ENCODE measurements at places on chromosomes 3 and 15.
A peak's percentile ranks its signal among the peaks of the same experiment; 100 is the strongest.

DNA sequence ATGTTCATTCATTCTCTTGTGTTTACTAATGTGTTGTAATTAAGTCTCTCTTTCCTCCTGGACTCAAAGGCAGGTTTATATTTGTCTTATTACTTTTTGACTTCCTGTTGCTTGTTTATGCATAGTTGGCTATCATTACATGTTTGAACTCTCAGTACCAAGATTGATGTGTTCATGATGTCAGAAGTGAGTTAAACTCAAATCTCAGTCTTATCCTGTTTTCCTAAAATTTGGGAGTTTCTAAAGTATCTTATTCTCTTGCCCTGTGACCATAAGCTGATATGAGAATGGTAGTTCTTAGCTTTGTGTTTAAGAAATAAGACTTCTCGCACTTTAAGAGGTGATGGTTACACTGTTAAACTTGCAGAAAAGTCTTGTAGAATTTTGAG lies 5.2 kb downstream of the GLCE start:
- no peak for DNase-seq

DNA sequence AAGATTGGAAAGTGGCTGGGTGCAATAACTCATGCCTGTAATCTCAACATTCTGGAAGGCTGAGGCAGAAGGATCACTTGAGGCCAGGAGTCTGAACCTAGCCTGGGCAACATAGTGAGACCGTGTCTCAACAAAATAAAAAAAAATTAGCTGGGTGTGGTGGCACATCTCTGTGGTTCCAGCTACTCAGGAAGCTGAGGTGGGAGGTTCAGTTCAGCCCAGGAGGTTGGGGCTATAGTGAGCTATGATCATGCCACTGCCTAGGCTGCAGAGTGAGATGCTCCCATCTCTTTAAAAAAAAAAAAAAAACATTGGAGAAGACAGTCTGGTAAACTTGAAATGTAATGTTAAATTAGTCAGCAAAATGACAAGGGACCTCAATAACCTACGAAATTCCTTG lies 57.9 kb downstream of the STAG1 start:
- DNase-seq, result no peak

GRCh38 chr3:3015185-3016089 lies 94.7 kb downstream of the IL5RA start:
- peak; percentile 69 for DNase-seq

DNA sequence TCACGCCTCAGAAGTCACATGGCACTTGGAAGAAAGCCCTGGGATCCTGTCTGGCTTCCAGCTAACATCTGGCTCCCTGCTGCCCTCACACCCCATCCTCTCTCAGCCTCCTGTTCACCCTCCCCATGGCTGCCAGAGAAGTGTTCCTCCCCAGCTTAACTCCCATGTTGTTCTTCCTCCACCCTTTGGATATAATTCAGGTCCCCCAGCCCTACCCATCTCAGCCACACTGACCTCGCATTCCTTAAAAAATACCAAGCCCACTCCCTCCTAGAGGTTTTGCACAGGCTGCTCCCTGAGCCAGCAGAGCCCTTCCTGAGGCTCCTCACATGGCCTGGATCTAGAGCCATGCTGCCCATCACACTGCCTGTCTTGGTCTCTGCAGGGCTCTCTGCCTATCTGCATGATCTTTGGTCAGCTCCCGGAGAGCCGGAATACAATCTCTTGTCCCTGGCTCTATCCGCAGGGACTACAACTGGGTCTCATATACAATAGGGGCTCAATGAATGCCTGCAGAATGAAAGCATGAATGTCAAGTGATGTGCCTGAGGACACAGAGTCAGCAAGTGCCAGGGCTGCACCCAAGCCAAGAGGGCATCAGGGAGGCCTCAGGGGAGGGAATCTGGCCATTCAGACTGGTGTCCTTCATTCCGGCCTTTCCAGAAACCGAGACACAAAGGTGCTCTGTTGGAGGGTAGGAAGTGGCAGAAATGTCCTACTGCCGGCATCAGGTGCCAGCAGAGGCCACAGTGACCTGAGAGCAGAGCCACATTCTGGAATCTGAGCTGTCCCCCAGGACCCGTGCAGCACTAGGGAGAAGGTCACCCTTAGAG lies 3.8 kb upstream of the TKT start:
- DNase-seq, result peak; percentile 32

DNA sequence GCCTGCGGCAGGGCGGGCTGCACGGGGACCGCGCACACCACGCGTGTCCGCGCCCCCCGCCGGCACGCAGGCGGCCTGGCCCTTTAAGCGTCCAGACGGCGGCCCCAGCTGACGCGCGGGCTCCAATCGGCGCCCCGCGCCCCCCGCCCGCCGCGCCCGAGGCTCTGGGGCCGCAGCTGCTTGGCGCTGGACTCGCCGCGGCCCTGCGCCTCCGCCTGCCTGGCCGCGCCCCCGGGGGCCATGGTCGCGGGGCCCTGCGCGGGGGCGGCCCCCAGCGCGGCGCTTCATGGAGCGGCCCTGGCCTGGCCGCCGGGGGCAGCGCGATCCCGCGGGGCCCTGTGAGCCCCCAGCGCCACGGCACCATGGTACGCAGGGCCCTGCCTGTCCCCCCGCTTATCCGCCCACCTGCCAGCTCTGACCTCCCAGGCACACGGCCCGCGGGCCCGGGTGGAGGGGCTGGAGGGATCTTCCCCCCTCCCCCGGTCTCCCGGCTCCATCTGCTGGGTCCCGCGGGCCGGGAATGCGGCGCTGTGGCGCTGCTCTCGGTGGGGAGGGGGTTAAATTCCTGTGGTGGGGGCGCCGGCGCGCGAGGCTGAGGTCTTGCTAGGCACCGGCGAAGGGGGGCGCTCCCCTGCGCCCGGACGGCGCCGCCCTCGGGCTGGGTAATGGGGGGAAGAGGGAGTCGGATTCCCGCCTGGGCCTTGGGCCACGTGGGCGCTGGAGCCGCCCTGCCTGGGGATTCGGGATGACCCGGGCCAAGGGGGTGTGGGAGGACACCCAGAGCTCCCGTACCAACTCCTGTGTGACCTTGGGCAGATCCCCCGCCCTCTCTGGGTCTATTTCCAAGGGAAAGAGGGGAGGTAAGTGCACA lies 1.1 kb downstream of the ZBTB47 start:
- DNase-seq, result peak; percentile 86

DNA sequence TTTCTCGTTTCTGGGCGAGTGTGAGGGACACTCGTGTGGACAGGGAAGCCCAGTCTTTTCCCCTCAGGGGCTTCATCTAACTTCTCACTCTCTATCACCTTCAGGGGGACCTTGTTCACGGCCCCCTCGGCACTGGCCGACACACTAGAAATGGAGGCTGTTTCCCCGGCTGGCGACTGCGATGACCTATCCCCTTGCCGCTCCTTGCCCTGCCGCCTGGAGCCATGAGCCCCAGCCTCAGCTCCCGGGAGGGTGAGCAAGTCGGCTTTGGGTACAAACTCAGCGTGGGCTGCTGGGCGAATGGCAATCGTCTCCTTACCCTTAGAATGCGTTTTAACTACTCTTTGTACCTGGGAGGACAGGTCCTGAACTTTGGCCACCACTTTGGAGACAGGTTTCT lies 41.0 kb downstream of the FMN1 start:
- no peak for DNase-seq

DNA sequence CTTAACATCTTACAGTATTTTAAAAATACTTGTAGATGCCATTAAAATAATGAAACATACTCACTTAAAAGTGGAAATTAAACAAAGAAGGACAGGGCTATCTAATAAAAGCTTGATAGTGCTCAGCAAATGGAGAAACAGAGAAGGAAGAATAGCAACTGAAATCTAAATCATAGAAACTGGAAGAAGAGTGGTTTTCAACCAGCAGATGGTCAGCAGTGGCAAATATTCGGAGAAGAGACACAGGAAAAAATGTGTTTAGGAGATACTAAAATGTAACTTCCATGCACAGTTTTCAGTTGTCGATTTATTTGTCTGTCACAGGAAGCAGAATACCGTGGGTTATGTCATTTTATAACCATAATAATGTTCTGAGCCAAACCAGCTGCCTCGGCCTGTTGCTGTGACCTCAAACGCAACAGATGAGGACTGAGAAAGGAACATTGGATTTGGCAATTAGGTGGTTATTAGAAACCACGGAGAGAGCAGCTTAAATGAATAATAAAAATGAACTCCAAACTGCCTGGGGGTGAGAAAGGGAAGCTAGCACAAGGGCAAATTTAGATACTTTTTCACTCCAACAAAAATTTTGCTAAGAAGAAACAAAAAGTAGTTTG lies 246.6 kb upstream of the KCNMB2 start:
- DNase-seq, result peak; percentile 86

GRCh38 chr3:108757404-108757982 lies at the start of gene RETNLB:
RETNLB (minus strand) TSS chr3:108757410; CDS start chr3:108757185, 225 bp downstream.
- peak; percentile 1 for DNase-seq

- no peak for DNase-seq
Measured at GRCh38 chr3:138848696-138849095, 14.0 kb upstream of the PIK3CB start.

DNA sequence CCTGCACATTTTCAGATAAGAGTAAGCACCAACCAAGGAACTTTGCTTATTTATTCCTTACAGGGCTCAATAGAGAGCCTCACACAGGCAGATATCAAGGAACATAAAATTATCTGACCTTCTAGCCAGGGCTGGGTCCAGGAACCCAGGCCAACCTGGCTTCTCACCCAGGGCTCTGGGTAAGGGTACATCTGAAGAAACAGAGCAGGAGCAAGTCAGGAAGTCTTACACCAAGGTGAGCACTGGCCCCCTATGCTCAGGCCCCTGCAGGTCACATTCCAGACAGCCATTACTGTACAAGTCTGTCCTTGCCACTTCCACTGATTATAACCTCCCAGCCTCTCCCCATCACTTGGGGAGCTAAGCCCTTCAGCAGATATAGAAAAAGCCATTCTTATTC lies 19.1 kb downstream of the TF start:
- no peak for DNase-seq

DNA sequence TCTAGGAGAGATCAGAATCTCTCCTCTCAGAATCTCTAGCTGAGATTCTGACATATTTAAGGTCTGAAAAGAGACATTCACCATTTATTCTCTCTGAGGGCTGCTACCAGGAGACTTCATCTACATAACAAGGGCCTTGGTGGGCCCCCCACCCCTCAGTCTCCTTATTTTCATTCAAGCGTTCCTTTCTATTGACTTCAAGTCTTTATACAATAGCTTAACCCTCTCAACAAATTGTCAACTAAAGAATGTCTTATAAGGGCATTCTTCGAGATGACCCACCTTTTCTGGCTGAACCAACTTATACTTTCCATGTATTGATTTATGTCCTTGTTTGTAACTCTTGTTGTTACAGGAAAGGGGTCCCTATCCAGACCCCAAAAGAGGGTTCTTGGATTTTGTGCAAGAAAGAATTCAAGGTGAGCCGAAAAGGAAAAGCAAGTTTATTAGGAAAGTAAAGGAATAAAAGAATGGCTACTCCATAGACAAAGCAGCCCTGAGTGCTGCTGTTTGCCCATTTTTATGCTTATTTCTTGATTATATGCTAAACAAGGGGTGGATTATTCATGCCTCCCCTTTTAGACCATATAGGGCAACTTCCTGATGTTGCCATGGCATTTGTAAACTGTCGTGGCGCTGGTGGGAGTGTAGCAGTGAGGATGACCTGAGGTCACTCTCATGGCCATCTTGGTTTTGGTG lies 209.5 kb upstream of the ALCAM start:
- DNase-seq, result no peak

GRCh38 chr3:75192146-75192616 lies 471.9 kb upstream of the FRG2C start:
- peak; percentile 64 for DNase-seq

DNA sequence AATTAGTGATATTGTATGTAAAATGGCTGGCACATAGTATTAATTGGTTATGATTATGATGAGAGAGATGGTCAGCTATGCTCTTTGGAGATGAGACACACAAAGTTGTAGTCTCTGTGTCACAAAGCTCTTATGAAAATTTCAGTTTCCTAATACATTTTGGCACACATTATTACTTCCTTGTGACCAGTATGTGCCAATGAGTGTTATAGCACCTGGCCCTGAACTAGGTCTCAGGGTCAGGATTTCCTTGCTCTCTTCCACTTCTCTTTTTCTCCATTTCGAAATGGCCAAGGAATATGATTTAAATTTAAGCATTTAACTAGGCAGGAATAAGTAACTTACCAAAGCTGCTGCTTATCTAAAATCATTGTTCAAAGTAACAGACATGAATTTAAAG lies 28.0 kb downstream of the TIPARP start:
- no peak for DNase-seq

DNA sequence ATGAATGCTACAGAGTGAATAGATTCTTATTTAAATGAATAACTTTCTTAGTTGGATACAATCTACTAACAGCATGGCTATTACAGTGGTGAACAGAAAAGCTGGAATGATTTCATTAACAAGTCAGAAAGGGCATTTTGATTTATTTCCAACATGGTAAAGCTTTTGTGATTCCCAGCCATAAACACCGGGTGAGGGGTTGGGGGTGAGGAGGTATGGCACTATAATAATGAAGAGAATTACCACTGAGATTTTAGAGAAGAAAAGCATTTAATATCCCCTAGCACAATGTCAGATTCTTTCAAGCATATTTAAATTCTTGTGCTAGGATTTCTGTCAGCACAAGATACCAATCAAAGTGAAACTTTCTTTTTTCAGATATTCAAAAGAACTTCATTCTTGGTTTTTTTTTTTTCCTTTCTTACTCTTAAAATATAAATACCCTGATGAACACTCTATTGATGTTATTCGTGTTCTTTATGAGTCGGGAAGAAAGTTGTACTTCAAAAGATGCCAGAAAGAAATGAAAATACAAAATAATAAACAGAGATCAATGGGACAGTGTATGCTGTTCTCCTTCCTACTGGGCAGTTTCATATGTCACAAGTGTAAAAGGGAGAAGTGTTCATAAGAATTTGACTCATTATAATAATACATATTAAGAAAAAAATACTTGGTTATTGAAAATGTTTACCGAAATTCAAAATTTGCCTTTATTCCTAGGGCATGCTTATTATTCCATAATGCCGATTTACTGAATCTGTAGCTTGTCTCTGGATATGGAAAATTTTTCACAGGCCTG lies 522.8 kb downstream of the CADM2 start:
- DNase-seq, result peak; percentile 18

- peak; percentile 5 for DNase-seq
Measured at GRCh38 chr15:80317389-80318182, 65.6 kb upstream of the CTXND1 start.

- no peak for DNase-seq
Measured at GRCh38 chr3:190072856-190073255, 47.8 kb downstream of the P3H2 start.

- peak; percentile 78 for DNase-seq
Measured at GRCh38 chr15:73851689-73852088, 21.7 kb upstream of the TBC1D21 start.

DNA sequence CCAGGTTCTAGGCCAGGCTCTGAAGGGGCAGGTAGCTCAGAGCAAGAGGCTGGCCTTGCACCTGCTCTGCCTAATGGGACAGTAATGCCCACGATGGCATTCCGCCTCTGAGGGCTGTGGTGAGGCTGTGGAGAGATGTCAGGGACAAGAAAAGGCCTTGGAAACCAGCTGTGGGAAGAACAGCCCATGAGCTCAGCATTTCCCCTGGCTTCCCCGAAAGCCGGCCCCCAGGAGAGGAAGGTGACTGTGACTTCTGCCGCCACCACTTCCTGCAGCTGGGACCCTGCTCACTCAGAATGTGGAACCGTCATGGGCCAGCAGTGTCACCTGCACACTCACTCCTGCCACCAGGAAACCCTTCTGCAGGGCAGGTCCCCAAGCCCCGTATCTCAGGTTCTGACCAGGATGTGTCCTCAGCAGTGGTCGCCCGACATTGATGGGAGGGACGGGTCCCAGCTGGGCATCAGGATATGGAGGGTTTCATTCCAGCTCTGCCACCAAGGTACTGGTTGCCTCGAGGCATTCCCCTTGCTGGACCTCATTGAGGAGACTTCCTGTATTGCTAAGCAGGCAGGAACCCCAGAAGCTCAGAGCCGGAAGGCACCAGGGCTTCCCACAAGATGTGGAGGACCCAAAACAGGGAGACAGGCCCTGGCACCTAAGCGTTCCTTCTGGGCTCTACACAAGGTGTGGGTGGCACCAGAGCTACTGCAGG lies 30.7 kb downstream of the SEMA7A start:
- DNase-seq, result no peak
